ENCODE measurements at places on chromosomes 11 and 22.

DNA sequence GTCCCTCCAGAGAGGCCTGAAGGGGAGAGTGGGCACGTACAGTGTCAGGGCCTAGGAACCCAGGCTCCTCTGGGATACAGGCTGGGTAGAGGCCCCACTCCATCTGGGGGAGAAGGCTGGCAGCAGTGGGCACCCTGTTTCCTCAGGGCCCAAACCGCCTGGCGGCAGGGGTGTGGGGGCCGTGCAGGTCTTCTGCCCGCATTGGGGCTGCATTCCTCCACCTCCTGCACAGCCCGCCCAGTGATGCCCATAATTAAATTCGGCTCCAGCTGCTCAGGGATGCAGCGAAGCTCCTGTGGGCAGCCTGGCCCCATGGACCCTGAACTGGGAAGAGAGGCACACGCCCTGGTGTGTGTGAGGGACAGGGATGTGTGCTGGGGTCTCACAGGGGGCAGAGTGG lies 35.4 kb downstream of the KCNQ1OT1 start:
- no peak for DNase-seq

- no peak for DNase-seq
Measured at GRCh38 chr22:22714600-22715335, 70.4 kb downstream of the GGTLC2 start.

DNA sequence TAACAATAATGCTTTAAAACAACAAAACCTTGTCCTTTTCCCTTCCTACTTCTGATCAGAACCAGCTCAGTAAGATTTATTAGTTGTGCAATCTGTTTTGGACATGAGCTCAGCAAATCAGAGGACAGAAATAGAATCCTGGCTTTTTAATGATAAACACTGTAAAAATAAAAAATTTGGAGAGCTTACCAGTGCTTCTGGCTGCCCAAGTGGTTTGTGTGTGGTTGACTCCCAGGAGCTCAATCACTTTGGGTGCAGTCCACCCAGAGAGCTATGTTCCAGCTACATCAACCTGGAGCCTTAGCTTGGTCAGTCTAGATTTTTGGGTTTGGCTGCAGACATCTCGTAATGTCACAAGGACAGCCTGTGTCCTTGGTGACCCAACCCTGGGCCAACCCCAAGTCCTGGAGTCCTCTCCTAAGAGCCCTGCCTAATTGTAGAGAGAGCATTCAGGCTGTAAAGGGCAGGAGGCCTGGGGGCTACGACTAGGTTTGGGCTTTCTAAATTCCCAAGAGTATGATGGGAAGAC lies 28.5 kb downstream of the CD44 start:
- no peak for DNase-seq

- DNase-seq: no peak
Measured at GRCh38 chr11:14270690-14271542, 88.1 kb downstream of the RRAS2 start.

DNA sequence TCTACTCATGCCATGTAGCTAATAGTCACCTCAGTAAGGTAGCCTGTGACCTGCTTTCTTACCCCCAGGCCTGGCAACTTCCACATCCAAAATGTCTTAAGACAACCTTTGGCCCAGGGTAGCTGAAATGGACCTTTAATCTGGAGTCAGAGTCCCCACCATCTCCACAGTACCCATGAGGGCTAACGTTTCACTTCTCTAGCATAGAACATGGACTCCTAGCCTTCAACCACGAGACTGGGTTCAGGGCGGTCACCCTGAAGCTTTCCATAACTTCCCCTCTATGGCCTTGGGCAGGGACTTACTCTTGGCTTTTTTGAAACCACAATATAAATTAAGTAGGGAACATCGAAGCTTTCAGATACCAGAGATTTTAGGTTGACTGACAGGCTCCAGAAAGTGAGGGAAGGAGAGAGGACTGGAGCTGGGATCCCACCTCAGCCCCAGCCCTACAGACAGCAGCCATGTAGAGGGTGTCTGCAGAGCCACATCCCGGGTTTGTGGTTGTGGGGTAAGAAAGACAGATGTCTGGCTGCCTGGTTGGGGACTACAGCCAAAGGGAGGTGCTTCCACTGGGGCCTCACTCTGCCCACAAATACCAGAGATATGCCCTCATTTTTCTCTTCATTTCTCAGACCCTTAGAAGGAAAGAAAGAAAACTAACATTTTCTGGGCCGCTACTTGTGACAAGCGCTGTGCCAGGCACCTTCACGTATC lies 2.6 kb downstream of the TBC1D10A start:
- no peak for DNase-seq

DNA sequence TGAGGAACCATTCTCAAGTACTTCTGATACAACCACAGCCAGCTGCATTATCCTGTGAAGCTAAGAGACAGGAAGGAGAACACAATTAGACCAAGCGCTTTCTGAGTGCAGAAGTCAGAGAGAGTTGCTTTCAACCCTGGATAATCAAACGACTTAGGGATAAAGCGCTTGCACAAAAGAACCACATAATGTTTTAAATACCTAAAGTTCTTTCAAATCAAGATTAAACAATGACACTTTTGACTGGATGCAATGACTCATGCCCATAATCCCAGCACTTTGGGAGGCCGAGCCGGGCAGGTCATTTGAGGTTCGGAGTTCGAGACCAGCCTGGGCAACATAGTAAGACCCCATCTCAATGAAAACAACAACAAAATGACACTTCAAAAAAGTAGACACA lies 145.1 kb downstream of the SWAP70 start:
- no peak for DNase-seq

GRCh38 chr22:46854125-46854870 lies 91.8 kb downstream of the TBC1D22A start:
- no peak for DNase-seq

GRCh38 chr11:44319170-44319551 lies 9.2 kb upstream of the ALX4 start:
- DNase-seq: no peak

DNA sequence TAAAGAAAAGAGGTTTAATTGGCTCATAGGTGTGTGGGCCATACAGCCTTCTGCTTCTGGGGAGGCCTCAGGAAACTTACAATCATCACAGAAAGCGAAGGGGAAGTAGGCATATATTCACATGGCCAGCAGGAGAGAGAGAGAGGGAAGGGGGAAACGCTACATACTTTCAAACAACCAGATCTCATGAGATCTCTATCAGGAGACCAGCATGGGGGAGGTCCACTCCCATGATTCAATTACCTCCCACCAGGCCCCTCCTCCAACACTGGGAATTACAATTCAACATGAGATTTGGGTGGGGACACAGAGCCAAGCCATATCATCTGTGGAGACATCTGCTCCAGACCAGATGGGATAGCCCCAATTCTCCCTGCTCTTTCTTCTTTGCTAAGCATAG lies 866.0 kb downstream of the BRD1 start:
- no peak for DNase-seq

- peak; percentile 82 for DNase-seq
Measured at GRCh38 chr22:26894766-26895485, 237.5 kb downstream of the MIAT start.

GRCh38 chr11:38384568-38384967 lies 1786.5 kb upstream of the RAG2 start:
- DNase-seq: no peak

DNA sequence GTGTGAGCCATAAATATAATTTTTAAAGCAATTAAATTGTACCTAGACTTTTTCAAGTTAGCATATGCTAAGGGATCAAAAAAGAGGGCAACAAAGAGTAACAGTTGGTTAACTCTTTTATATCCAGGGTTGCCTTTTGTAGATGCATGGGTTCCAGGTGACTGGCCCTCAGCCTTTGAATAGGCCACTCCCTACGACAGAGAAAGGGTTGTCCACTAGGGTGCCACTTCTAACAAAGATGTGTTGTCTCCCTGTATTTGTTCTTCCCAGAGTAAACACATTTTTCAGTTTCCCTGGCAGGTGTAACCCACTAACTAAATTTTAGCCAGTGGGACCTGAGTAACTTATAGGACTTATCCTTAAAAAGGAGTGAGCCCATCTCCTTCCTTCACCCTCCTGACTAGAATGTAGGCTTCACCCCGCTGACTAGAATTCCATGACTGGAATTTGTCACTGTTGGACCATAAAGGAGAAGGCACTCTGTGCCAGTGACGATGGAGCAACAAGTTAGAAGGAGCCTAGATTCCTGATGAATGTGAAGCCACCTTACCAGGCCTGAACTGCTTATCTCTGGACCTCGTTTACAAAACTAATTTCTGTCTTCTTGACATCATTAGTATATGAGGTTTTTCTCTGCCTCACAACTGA lies 16.6 kb downstream of the TUG1 start:
- DNase-seq: no peak

GRCh38 chr11:65894034-65894591 lies 3.6 kb downstream of the CCDC85B start:
- DNase-seq: no peak

DNA sequence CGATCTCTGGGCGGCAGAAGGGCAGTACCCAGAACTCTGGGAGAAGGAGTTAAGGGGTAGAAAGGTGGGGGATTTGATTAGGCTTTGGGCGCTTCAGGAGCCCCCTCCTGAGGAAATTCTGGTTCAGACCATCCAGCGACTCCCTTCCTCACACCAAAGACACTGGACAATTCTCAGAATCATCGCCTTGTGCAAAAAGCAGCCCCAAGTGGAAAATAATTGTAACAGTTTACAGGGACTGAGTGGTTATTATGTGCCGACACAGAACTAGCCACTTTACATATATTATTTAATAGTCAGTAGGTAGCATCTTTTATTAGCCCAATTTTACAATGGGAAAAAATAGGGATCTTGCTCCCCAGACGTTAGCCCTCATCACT lies 662 bp upstream of the TRIM3 start:
- DNase-seq: no peak

DNA sequence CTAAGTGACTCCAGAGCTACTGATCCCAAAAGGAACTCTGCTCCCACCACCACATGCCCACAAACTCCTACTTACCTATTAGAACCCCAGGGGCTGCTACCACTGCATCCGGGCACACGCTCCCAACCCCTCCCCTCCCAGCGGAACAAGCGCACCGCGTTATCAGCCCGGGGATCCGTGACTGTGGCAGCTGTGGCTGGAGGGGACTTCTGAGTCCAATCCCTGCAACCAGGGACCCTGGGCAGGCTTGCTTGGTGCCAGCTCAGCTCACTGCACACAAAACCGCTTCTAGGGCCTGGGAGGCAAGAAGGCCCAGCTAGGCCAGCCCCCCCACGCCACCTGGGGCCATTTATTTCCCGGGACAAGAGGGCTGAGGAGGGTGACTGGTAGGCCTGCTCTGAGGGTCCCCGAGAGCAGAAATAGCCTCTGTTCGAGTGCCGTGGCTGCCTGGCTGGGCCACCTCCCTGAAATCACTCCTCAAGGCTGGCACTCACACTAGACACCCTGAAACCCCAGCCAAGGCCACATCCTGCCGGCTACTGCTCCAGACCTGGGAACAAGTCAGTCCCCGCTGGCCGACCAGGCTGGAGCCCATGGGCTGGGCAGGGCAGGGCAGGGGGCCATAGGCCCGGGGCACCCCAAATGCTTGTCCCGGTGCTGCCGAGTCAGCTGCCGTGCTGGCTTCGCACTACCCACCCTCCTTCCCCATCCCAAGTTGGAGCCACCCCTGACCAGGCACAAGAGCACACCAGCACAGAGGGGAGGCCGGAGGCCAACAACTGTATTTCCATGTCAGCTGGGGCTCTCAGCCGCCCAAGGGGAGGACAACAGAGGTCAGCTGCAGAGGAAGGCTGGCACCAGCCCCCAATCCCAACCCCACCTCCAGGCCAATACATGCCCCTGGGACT lies 1.9 kb upstream of the IFITM10 start:
- no peak for DNase-seq

DNA sequence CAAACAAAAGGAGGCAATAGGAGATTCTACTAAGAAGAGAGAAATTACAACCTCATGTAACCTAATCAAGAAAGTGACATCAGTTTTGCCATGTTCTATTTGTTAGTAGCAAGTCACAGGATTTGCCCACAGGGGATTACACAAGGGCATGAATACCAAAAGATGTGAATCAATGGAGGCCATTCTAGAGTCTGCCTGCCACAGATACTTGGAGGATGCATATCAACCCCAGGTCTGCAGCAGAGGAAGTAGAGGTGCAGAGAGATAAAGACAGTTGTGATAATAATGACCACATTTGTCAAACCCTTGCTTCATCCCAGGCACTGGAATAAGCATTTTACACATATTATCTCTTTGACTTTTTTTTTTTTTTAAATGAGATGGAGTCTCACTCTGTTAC lies 2.4 kb upstream of the ASCC2 start:
- DNase-seq: no peak

DNA sequence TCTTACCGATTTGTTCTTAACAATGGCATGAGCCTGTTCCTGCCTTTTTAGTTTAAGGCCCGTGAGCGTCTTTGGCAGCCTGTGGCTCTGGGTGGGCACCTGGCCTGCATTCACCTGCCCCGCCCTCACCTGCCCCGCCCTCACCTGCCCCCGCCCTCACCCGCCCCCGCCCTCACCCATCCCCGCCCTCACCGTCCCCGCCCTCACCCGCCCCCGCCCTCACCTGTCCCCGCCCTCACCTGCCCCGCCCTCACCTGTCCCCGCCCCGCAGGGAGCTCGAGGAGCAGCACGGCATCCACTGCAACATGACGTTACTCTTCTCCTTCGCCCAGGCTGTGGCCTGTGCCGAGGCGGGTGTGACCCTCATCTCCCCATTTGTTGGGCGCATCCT lies 14.2 kb downstream of the GATD1 start:
- DNase-seq: no peak

- DNase-seq: no peak
Measured at GRCh38 chr11:77413850-77414460, 59.9 kb downstream of the PAK1 start.

DNA sequence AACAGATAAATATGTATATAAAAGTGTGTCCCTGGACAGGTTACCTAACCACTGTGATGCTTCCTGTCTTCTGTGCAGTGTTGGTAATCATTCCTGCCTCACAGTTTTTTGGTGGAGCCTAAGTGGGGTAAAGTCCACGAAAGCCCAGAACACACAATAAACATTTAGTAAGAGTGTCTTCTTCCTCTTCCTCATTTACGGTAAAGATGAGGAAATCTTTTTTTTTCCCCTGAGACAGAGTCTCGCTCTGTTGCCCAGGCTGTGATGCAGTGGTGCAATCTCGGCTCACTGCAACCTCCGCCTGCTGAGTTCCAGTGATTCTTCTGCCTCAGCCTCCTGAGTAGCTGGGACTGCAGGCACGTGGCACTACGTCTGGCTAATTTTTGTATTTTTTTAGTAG lies 117.1 kb downstream of the LDLRAD3 start:
- no peak for DNase-seq
